ENCODE measurements at places on chromosomes 2 and 18.

- peak; percentile 63 for DNase-seq
These were observed 128.5 kb downstream of the RAPGEF4 start for GRCh38 chr2:172864182-172864581.

DNA sequence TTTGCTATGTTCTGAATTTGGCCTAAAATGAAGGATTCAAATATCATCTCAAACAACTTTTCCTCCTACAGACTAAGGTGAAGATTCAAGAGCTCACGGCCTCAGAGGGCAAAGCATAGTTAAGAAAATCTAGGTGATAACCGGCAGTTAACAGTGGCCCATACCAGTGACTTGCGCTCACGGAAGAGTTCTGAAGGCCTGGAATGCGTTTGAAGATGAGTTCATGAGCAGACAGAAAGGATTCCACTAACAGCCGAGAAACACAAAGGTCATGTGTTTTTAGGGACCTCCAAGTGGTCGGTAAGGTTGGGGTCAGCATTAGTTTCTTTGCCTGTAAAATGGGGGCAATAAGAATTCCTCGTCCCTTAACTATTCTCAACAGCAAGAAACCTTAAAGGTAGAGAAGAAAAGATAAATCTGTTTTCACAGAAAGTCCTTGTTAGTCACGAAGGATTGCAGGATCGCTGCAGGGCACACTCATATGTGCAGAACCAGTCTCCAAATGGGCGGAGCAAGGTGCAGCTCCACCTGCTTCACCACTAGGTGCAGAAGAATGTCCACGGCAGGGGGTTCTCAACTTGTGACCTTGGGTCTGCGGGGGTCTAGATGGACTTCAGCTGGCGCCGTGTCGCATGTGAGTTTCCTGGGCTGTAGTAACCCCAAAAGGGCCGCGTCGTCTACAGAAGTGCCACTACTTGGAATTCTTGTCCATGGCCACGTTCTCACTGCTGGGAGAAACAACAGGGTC lies 708 bp upstream of the RPIA start:
- peak; percentile 65 for DNase-seq

DNA sequence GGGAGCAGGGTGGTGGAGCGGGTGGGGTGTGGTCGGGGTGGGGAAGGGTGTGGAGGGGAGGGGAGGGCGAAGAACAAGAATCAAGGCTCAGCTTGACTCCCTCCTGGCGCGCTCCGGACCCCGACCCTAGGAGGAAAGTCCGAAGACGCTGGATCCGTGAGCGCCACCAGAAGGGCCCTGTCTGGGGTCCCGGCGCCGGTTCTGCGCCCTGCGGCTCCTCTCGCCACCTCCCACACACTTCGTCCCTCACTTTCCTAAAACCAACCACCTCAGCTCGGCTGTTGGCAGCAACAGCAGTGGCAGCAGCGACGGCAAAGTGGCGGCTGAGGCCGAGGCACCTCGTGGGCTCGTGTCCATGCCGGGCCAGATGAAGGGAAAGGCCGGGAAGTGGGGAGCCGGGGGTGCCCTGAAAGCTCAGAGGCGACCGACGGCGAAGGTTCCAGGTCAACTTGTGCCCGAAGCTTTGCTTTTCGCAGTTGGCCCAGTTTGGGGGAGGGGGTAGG lies 2.1 kb downstream of the KLHL14 start:
- DNase-seq = no peak

DNA sequence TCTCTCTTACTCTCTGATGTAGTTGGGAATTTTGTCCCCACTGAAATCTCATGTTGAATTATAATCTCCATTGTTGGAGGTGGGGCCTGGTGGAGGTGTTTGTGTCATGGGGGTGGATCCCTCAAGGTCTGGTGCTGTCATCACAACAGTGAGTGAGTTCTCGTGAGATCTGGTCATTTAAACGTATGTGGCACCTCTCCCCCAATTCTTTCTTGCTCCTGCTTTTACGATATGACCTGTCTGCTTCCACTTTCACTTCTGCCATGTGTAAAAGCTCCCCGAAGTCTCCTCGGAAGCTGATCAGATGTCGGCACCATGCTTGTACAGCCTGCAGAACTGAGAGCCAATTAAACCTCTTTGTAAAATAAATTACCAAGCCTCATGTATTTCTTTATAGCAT lies 337.8 kb upstream of the CDH2 start:
- no peak for DNase-seq

- no peak for DNase-seq
These were observed 71.7 kb downstream of the SMAD7 start for GRCh38 chr18:48879008-48879431.

- DNase-seq = no peak
These were observed 86.0 kb downstream of the WDSUB1 start for GRCh38 chr2:159200498-159200897.

DNA sequence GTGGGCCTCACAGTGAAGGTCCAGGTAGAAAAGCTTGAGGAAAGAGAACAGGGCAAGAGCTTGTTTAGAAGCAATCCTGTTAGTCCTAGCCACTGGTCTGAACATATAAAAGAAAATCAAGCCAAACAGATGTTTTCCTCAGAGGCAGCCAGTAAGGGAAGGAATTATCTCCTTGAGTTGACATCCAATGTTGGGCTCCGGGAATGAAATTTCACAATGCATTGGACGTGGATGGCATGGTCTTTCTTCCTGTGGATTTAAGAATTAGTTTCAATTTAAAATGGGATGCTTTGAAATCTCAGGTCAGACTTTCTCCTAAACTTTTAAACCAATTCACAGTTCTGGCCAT lies 92.1 kb downstream of the ACKR3 start:
- DNase-seq = no peak

GRCh38 chr2:41634686-41635085 lies 413.1 kb upstream of the PKDCC start:
- DNase-seq = no peak

GRCh38 chr2:223210489-223210888 lies 158.5 kb downstream of the KCNE4 start:
- no peak for DNase-seq

DNA sequence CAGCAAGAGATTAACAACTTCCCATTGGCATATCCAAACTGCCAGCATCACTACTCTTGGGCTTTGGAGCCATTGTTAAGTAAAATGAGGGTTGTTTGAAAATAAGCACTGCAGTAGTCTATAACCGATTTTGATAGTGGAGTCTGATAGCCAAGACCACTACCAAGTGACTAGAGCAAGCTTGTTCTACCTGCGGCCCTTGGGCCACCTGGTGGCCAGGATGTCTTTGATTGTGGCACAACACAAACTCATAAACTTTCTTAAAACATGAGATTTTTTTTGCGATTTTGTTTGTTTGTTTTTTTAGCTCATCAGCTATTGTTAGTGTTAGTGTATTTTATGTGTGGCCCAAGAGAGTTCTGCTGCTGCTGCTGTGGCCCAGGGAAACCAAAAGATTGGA lies 11.0 kb downstream of the UBE2E3 start:
- no peak for DNase-seq

DNA sequence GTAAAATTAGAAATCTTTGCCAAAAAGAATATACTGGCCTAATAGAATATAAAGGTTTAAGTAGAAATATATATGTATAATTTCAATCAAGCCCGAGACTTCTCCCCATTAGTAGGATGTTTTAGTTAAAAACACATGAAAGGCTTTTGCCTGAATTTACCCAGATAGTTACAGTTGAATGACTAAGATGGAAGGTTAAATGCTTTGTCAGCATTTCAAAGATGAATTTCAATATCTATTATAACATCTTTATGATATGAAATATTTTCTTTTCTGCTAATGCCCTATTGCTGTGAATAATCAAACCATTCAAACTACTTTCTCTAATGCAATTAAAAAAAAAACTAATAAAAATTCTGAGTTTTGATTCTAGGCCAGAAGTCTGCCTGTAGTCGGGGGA lies 18.0 kb upstream of the ABCA12 start:
- DNase-seq = no peak

DNA sequence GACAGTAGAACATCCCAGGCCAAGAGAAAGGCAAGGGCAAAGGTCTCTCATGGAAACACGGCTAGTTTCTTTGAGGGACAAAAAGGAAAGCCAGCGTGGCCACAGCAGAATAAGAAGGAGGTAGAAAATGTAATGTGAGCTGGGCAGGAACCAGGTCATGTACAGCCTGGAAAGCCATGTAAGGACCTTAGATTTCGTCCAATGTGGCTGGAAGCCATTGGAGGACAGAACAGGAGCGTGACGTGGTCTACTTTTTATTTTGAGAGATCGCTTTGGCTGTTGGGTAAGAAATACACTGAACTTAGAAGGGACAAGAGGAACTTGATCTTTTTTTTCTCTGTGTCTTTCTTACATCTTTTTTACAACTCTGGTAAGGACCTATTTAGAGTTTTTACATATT lies 57.8 kb upstream of the ANKRD44 start:
- DNase-seq = no peak

DNA sequence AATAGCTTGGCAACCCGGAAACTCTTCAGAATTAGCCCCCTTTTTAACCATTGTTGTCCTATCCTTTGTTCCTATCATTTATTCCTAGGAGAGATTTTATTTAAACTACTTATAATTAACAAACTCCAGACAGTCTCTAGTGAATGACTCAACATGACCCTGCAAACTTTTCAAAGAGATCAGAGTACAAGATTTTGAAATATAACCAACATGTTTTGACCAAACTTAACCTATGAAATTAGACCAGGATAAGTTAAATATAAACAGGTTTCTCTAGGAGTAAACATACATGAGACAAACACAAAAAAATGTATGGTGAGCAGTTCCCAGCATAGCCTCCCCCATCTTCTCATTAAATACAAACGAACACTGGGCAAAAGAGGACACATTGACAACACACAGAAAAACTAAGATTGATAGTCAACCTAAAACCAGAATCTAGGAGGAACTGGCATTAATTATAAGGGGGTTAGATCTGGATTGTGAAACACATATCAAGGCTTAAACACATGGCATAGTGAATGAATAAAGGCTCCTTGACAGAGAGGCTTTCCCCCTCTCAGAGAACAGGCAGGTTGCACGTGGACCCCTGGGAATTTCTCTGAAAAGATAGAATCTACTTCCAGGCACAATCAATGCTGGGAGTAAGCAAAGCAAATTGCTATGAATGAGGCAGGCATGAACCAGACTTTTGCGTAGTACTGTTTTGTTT lies 284.1 kb downstream of the IRS1 start:
- DNase-seq = no peak

DNA sequence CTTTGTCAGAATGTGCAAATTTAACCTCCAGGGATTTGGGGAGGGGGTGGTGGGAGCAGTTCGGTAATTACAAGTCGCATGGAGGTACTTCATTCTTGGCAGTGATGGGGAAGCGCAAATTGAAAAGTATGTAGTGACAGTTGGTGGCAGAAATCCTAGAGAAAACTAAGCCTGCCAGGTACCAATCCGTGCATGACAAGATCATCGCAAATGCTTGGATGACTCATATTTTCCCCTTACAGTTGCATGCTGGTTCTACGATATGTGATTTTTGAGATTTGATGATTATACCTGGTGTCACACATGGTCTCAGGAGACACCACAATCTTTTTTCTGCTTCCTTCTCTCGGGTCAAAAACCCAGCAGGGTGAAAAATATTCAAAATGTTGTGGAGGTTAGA lies 479.7 kb upstream of the ID2 start:
- DNase-seq = no peak

DNA sequence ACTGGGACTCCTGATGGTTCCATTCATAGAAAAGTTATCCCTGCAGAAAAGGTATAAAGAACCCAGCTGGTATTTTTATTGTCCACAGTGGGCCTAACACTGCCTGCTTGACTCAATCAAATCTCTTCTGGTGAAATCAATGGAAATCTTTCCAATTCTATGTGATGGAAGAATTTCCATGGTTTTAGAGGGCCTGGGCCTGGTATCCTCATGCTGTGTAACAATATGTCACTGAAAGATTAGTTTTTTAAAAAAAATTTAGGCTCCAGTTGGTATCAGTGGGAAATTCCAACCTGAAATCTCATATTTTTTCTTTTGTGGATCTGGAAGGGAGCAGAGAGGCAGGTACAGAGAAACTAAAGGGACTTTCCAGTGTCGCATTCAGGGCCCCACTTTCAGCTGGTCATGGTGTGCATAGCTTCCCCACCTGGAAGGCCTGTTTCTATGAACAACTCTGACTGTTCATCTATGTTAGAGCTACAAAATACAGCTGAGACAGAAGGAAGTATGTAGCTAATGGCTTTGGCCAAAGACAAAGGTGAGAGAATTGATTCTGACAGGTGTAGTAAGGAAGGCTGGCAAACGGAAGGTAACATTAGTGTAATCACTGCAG lies 20.9 kb downstream of the NEB start:
- no peak for DNase-seq

DNA sequence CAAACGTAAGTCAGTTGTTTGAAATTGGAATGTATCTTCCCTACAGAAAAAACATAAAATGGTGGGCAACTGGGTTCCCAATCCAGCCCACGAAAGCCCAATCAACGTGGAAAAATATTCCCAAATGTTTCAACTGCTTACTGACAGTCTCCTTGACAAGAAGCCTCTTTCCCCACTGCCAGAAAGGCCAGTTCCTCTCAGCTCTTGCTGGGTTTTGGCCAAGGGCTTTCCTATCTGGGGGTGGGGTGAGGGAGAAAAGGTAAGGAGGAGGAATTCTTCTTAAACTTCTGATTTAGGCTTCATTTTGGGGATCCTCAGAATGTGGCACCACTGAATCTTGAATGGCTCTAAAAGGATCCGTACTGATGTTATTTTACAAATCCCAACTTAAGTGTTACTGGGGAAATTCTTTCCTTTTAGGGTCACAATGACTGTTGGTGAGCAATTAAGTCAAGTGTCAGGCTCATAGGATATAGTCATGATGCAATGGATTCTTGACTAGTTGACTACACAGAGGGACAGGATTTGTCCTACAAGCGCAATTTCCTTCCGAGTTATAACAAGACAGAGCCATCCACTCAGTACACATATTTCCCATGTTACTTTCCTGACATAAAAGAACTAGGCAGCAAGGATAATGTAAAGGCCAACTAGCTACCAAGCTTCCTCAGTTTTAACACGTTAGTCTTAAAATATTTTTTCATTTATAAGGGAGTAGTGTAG lies 73.6 kb downstream of the SPRED2 start:
- no peak for DNase-seq

All from activated CD4-positive, alpha-beta T cell treated with anti-CD3 and anti-CD28 coated beads, Interleukin-2, amount 50 U/mL, for 48 hours (primary cell).